ENCODE measurements at places on chromosomes 12 and 14. TPM values are rescaled to one million over a fixed set of nuclear protein-coding genes. Genes with fewer than 3 reads are reported as not detected.

DNA sequence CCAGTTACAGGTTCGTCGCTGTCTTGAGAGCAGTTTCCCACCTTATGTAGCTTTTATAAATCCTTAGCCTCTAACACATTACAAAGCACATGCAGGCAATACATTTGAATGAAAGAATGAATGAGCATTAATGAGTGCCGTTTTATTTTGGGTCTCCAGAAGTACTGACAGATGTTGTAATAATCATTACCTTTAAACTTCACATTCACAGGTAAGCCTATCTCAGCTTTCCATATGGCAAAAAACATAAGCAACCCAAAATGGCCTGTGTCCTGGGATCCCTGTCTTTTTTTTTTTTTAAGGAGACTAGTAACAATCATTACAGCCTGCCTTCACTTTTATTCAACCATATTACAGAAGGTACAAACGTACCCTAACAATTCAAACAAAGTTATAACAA is 52.9 kb upstream of the FERMT2 start:
- H3K4me1 ChIP-seq = no peaks in the 10 kb centered on the region
- H3K4me3 ChIP-seq = no peak overlapping the region
- no peak overlapping the region for H3K27ac ChIP-seq
- peaks cover 5% of the 10 kb centered on the region for H3K27me3 ChIP-seq
- no peaks in the 10 kb centered on the region for H3K36me3 ChIP-seq
- DNase-seq = no peak

GRCh38 chr12:5648692-5649359 is 216.9 kb downstream of the NTF3 start:
- DNase-seq = peak; percentile 5
- peaks cover 8% of the 10 kb centered on the region for H3K27me3 ChIP-seq
- H3K36me3 ChIP-seq = no peaks in the 10 kb centered on the region
- no peak overlapping the region for H3K27ac ChIP-seq

GRCh38 chr12:114335607-114336006 is 70.3 kb downstream of the TBX5 start:
- no peaks in the 10 kb centered on the region for H3K4me1 ChIP-seq
- peaks cover 13% of the 10 kb centered on the region for H3K27me3 ChIP-seq
- H3K4me3 ChIP-seq = no peak overlapping the region
- no peaks in the 10 kb centered on the region for H3K36me3 ChIP-seq
- no peak for DNase-seq

Gene TEX22
- total RNA-seq = 1.2 TPM

Gene AHNAK2
- not detected for total RNA-seq

DNA sequence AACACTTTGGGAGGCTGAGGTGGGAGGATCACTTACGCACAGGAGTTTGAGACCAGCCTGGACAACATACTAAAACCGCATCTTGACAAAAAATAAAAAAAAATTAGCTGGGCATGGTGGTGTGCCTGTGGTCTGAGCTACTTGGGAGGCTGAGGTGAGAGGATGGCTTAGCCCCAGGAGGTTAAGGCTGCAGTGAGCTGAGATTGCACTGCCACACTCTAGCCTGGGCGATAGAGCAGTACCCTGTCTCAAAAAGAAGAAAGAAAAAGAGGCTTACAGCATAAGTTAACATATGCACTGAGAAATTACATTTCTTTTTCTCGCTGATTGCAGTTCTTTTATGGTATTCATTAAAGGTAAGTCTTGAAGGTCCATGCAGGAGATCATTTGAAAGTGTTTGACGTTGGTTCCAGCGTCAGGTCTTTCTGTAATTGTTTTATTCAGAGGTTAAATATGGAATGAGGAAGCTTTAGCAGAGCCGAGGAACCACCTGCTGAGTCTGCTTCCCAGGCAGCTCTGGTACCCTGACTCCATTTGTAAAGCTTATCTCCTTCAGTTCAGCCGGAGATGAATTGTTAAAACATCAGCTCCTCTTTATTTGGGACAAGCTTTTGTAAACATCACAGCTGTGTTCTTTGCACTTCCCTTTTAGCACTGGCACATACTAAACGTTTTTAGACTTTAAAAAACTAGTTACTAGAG is 18.5 kb downstream of the SFSWAP start:
- peaks cover 2% of the 10 kb centered on the region for H3K4me1 ChIP-seq
- peaks cover 56% of the 10 kb centered on the region for H3K36me3 ChIP-seq
- DNase-seq = no peak
- no peak overlapping the region for H3K4me3 ChIP-seq
- no peaks in the 10 kb centered on the region for H3K27me3 ChIP-seq

DNA sequence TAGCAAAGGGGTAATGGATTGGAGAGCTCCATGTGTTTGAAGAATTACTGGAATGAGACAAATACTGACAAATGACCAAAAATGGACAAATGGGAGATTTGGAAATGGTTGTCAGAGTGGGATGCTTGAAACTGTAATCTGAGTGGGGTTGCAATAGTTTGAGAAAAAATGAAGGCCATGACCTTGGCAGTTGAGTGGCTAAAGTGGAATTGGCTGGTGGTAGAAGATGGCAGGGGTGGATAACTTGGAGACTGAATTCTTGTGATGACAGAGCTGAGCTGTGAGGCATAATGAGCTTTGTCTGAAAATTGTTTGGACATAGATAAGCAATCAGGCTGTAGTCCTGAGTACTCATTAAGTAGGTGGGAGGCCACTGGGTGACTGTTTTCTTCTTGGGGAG is 222.5 kb upstream of the PRICKLE1 start:
- no peaks in the 10 kb centered on the region for H3K36me3 ChIP-seq
- no peak overlapping the region for H3K27ac ChIP-seq

Gene TPH2
- total RNA-seq = not detected

DNA sequence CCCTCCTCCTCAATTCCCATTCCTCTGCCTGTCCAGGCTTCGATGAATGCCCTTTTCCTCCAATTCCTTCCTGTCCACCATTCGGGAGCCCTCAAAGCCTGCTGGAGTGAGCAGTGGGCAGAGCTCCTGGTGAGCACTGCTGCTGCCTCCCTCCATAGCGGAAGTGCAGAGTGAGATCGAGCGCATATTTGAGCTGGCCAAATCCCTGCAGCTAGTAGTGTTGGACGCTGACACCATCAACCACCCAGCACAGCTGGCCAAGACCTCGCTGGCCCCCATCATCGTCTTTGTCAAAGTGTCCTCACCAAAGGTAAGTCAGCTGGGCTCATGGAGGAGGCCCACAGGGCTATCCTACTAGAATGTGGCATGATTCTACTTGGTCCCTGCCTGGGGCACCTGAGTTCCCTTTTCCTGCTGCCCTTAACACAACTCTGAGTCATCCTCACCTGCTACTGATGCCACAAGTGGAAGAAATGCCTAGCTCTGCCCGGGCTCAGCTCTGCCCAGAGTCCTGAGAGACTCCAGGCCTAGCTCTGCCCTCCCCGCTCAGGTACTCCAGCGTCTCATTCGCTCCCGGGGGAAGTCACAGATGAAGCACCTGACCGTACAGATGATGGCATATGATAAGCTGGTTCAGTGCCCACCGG is 8.0 kb downstream of the CACNB3 start:
- H3K4me1 ChIP-seq = no peaks in the 10 kb centered on the region
- no peak overlapping the region for H3K27ac ChIP-seq
- no peaks in the 10 kb centered on the region for H3K27me3 ChIP-seq
- H3K4me3 ChIP-seq = no peak overlapping the region
- no peak for DNase-seq

DNA sequence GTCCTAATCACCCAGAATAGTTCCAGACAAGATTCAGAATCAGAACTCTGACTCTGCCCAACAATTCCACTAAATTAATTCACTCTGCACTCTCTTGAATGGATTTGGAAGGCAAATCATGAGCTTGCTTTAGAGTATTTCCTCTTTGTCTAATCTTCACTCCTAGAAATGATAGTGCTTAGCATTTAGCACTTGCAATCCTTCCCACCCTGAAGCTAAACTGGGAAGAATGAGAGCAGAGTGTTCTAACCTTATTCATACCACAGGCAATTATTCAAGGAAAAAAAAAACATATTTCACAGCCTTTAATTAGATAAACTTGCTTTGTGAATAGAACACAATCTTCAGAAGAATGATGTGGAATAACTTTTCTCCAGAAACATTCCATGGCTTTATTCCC is 264.6 kb downstream of the PAWR start:
- DNase-seq = no peak
- no peaks in the 10 kb centered on the region for H3K36me3 ChIP-seq
- H3K4me1 ChIP-seq = no peaks in the 10 kb centered on the region
- H3K27me3 ChIP-seq = no peaks in the 10 kb centered on the region
- H3K27ac ChIP-seq = no peak overlapping the region

DNA sequence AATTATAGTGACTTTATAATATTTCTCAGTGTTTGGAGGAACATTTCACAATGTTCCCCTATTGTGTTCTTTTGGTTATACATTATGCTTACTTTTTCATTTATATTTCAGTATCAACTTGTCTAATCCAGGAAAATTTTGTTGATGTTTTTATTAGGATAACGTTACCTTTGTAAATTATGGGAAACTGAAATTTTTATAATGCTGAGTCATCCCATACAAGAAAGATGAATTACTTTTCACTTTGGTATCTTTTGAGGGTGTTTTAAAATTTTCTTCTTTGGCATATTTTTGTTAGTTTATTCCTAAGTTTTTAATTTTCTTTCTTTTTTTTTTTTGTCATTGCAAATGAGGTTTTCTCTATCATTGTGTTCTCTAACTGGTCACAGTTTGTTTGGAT is 542.7 kb downstream of the SLC16A7 start:
- H3K27ac ChIP-seq = no peak overlapping the region
- no peaks in the 10 kb centered on the region for H3K27me3 ChIP-seq
- H3K4me1 ChIP-seq = no peaks in the 10 kb centered on the region
- no peak overlapping the region for H3K4me3 ChIP-seq
- no peaks in the 10 kb centered on the region for H3K36me3 ChIP-seq

Gene DPPA3
- not detected for total RNA-seq

GRCh38 chr14:106511006-106511799 is 984.8 kb downstream of the TMEM121 start:
- peak; percentile 71 for DNase-seq
- no peaks in the 10 kb centered on the region for H3K36me3 ChIP-seq
- peaks cover 68% of the 10 kb centered on the region for H3K4me1 ChIP-seq
- H3K27me3 ChIP-seq = no peaks in the 10 kb centered on the region

Gene RNASE3
- not detected for total RNA-seq

Gene TEX52
- total RNA-seq = 0.36 TPM

DNA sequence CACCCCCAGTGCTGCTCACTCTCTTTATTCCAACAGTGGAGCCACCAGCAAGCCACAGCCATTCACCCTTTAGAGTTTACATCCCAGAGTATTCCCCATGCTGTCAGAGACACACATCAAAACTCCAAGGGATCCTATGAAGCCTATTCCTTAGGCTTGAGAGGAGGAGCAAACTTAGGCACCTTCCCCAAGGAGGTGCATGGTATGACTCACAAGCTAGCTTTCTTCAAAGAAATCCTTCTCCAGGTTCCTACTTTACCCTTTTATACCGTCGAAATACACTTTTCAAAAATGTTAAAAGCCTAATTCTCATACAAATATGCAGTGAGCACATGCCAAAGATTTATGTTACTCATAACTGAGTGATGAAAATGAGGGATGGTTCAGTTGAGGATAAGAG is 175.4 kb downstream of the ETNK1 start:
- no peak overlapping the region for H3K27ac ChIP-seq
- no peak for DNase-seq
- H3K4me1 ChIP-seq = no peaks in the 10 kb centered on the region
- no peak overlapping the region for H3K4me3 ChIP-seq

Gene KLHDC1
- total RNA-seq = 1.2 TPM

All from activated CD8-positive, alpha-beta T cell treated with anti-CD3 and anti-CD28 coated beads for 36 hours (primary cell).